ENCODE measurements at places on chromosomes 6 and 20.

GRCh38 chr6:3594201-3594600 lies 137.4 kb upstream of the SLC22A23 start:
- no peak for DNase-seq

DNA sequence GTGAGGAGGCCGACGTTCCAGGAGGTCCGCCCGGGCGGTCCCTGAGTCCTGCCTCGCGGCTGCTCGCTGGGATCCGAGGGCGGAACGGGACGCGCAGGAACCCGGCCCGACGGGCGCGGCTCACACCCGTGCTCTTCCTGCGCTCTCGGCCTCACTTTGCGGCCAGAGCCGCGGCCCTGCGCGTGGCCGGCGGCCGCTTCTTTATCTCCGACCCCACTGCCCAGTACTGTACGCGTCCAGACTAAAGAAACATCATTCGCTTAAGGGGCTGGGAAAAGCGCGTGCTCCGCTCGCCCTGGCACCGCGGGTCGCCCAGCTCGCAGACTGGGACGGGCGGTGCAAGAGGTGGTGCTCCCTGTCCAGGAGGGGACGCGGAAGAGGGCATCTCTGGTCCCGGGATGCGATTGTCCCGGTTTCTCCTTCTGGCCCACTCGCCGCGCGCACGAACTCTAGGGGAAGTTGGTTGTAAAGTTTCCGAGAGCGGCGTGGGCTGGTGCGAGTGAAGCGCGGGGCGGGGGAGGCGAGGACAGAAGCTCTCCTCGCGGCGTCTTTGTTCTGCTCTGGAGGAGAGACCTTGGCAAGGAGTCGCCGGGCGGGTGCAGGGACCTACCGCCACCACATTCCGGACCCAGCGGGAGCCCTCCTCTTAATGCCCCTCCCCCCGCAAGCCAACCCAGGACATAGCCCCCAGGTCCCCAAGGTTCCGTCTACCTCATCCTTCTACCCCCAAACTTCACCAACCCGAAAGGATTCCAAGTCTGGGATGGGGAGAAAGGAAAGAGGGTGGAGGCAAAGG lies 71.0 kb downstream of the SOX4 start:
- peak; percentile 34 for DNase-seq

GRCh38 chr6:117373211-117373813 lies 52.4 kb downstream of the ROS1 start:
- no peak for DNase-seq

- DNase-seq: no peak
Observed at GRCh38 chr6:31952890-31953289, 5.9 kb downstream of the NELFE start.

DNA sequence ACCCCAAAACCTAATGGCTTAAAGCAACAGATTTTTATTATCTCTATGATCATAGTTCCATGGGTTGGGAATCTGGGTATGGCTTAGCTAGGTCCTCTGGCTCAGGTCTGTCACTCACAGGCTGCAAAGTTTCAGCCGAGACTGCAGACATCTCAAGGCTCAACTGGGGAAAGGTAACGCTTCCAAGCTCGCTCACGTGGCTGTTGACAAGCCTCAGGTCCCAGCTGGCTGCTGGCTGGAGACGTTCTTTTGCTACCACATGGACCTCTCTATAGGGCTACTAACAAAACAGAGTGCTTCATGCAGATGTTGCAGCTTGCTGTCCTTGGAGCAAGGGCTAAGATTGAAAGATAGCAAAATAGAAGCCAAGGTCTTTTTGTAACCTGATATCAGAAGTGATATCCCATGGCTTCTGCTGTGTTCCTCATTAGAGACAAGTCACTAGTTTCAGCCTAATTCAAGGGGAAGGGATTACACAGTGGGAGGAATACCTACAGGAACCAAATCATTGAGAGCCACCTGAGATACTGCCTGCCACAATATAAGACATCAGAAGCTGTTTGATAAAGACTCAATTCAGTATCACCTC lies 6.6 kb downstream of the HTR1E start:
- no peak for DNase-seq

DNA sequence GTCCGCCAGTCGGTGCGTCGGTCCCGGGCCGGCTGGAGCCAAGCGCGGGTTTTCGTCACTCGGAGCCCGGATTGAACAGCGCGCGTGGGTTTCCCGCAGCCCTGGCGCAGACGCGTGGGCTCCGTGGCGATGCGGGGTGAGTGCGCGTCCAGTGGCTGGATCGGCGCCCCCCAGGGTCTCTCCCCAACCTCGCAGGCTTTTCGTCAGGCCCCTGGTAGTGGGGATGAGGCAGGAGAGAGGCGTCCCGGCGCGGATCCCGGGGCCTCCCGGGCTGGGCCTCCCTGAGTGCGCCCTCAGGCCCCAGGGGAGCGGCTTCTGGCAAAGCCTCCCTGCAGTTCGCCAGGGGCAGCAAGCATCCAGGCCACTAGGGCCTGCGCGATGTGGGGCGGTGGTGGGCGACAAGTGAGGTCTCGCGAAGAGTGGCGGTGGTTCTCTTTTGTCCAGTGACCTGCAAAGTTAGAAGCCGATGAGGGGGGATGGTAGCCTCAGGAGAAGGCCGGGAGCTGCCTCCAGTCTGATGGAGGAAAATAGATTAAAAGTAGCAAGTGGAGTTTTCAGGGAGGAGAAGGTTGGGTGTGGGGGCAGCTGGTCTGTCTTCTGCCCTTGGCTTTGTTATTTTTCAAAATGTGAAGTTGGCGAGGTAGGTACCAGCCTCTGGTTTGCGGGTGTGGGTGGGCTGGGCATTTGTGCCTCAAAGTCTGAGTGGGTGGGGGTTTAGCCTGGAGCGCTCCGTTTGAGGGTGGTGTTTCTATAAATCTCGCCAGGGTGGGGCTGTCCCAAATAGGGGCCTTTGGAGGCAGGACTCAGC lies 1.6 kb downstream of the TOX2 start:
- no peak for DNase-seq

- no peak for DNase-seq
Observed at GRCh38 chr6:95208621-95209020, 368.7 kb upstream of the MANEA start.

DNA sequence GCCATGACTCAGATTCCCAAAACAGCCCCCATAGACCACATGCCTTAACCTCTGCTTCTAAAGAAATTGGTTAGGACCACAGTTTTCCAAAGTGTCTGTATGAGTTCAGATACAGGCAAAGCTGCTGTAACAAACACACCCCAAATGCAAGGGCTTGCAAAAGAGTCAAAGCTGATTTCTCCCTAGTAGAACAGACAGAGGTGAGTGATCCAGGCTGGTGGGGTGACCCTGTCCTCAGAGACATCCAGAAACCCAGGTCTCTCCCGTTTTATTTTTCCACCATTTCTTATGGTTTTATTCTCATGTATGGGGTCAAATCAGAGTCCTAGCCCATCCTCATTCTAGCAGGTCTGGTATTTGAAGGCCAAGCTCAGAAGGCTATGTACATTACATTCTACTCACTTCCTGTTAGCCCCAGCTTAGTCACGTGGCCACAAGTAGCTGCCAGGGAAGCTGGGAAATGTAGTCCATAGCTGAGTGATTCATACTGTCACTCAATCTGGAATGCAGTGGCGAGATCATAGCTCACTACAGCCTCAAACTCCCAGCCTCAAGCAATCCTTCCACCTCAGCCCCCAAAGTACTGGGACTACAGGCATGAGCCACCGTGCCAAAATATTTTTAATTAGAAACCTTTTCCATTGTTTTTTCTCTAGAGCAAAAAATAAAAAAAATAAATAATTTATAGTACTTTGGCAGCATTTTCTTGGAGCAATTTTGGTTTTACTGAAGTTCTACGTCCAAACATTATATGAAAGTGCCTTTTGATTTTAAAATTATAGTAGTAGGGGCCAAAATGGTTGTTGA lies 175.2 kb downstream of the ZMYND8 start:
- peak; percentile 82 for DNase-seq

GRCh38 chr6:79782792-79783580 lies 151.9 kb downstream of the SH3BGRL2 start:
- no peak for DNase-seq

GRCh38 chr6:128282961-128283360 lies 237.4 kb downstream of the PTPRK start:
- DNase-seq: no peak

- no peak for DNase-seq
Observed at GRCh38 chr6:30264743-30265142, 51.5 kb upstream of the TRIM26 start.

DNA sequence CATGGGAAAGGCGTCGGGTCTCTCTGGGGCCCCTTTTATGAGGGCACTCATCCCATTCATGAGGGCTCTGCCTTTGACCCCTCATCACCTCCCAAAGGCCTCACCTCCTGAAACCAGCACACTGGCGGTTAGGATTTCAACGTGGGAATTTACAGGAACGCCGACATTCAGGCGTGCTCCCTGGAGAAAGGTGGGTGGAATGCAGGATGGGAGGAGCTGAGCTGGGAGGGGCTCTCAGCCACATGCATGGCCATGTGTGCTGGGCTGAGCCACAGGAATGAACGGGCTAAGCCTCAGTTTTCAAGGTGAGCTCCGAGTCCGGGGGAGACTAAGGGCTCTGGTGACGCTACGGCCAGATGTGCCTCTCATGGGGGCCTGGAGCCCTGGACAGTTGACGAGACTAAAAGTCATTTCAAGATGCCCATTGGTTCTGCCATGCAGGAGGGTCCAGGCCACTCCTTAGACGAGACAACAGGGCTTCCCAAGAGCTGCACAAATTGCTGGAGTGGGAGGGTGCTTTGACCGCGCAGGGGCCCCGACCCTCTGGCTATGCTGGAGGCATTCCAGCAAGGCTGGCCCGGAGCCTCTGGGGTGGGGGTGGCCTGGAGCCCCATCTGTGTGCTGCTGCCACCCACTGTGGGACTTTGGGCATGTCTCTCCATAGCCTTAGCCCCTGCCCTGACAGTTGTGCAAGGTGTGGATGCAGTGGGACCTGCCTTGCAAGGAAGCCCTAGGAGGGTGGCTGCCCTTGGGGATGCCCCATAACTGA lies 3.8 kb upstream of the ARFGAP1 start:
- DNase-seq: no peak

- DNase-seq: no peak
Observed at GRCh38 chr20:25203871-25204320, 8.4 kb downstream of the ENTPD6 start.

DNA sequence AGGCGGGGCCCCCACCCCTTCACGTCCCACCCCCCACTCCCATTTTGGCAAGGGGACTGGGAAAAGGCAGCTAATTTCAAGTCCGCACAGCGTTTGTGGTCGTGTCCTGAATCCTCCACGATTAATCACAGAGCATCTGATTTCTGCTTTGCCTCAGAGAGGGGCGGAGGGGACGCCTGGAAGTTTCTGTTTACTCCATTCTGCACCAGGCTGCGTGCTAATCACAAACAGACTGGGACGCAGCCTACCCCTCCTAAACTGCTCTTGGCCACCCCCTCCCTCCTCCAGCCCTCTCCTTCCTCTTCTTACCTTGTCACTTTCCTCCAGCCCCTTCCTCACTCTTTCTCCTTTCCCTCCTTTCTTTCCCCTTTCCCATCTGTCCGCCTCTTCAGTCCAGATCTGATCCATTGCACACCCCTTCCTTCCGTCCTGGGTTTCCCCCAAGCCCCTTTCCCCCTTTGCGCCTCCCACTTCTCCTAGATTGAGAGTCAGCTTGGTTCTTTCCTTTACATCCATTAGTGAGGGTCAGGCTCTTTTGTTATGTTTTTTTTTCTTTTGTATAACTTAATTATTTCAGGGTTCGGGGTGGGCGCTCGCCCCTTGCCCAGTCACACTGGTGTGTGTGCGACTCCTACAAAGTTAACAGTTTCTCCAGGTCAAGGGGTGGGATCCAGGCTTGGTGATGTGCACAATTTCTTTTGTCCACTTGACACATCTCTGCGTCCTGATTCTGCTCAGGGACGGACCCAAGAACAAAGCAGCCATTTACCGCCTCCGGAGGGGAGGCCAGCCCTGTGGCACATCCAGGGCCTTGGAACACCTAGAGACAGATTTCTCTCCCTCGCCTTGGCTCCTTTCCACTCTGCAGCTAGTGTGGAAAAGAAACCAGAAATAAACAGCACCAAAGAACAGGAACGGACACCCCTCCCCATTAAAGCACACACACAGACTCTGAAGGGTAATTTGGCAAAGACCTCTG lies 520 bp upstream of the RIPOR3 start:
- peak; percentile 88 for DNase-seq

DNA sequence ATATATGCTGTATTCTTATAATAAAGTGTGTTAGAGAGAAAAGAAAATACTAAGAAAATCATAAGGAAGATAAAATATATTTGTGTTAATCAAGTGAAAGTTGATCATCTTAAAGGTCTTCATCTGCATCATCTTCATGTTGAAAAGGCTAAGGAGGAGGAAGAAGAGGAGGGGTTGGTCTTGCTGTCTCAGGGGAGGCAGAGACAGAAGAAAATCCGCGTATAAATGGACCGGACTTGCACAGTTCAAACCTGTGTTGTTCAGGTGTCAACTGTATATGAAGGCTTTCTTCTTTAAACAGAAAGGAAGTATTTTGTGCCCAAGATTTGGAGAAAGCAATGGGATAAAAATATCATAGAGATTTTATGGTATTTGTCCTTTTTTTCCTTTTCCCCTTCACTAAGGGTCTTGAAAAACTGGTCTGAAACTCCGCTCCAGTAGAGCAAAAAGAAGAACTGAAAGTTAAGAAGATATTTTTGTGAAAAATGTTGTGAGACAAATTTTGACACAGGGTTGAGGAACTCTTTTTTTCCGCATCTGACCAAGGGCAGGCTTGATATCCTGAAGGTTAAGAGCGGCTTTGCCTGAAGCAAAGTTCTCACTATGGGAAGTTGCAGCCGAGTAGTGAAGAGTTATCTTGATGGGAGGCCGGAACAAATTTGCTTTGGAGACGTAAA lies 350.7 kb downstream of the LAMA2 start:
- DNase-seq: no peak

- DNase-seq: no peak
Observed at GRCh38 chr6:127864701-127865100, 36.2 kb downstream of the THEMIS start.

- no peak for DNase-seq
Observed at GRCh38 chr6:118207947-118208346, 300.9 kb downstream of the SLC35F1 start.

DNA sequence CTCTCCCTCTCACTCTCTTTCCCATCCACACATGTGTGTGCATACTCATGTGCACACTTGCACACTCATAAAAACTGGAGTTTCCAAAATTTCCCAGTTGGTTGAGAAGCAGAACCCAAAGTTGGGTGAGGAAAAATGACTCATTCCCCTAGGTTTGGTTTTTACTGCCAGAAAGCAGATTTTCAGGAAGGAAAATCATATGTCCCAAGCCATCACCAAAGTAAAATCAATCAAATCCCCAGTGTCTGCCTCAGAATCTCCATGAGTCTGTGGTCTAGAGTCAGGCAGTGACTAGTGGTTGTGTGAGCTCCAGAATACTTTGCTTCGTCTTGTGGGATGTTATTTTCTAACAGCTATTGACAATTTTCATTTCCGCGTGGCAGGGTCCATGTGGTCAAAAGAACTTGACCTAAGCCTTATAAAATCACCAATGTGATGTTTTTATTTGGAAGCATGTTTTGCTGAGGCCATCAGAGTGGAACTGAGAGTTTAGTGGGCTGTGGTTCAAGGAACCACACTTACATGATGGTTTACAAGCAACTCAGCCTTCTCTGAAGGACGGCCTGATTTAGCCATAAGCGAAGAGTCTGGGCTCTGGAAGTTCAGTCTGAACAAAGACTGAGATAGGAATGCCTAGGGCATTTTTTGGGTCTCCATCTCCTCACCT lies 81.9 kb upstream of the CCN6 start:
- no peak for DNase-seq
